ENCODE measurements at places on chromosomes 1 and 21. TPM values are rescaled to one million over a fixed set of nuclear protein-coding genes. Genes with fewer than 3 reads are reported as not detected.

Gene GPR3
- 0.75 TPM for polyA plus RNA-seq

Gene FCAMR
- not detected for polyA plus RNA-seq

Gene GOLT1A
- polyA plus RNA-seq: not detected

Gene CD53
- 7.6 TPM for polyA plus RNA-seq

Gene SPRR1B
- not detected for polyA plus RNA-seq

Gene AMY1A
- not detected for polyA plus RNA-seq

Gene SPATA45
- not detected for polyA plus RNA-seq

Gene SIPA1L2
- polyA plus RNA-seq: 36.0 TPM

Gene ABCA4
- polyA plus RNA-seq: 0.59 TPM

Gene KCNH1
- polyA plus RNA-seq: 0.13 TPM

Gene CLEC20A
- not detected for polyA plus RNA-seq

Gene LRRC39
- 227 TPM for polyA plus RNA-seq

Gene S100A1
- 8.1 TPM for polyA plus RNA-seq

Gene C1orf53
- polyA plus RNA-seq: 1.8 TPM

Gene CREB3L4
- 11.1 TPM for polyA plus RNA-seq

Gene SPEN
- 30.8 TPM for polyA plus RNA-seq

Gene CLCA4
- not detected for polyA plus RNA-seq

Gene NTRK1
- 0.37 TPM for polyA plus RNA-seq

Gene PRXL2B
- 21.4 TPM for polyA plus RNA-seq

Gene TAS1R2
- not detected for polyA plus RNA-seq

Gene WNT4
- 5.3 TPM for polyA plus RNA-seq

Gene SPRR1A
- polyA plus RNA-seq: not detected

Gene CD84
- 1.5 TPM for polyA plus RNA-seq

Gene BARHL2
- not detected for polyA plus RNA-seq

Gene EFCAB14
- 87.7 TPM for polyA plus RNA-seq

Gene PALMD
- polyA plus RNA-seq: 107 TPM

Gene SUSD4
- polyA plus RNA-seq: 4.6 TPM

Gene PGLYRP4
- polyA plus RNA-seq: not detected

Gene LCA5L
- 1.3 TPM for polyA plus RNA-seq

Gene CEP170
- 51.1 TPM for polyA plus RNA-seq

Gene RPTN
- not detected for polyA plus RNA-seq

Gene FAM177B
- polyA plus RNA-seq: 0.25 TPM

Gene FNDC5
- polyA plus RNA-seq: 194 TPM

Gene MPL
- 0.22 TPM for polyA plus RNA-seq

Gene SPOCD1
- 0.32 TPM for polyA plus RNA-seq

Gene LMOD1
- 48.7 TPM for polyA plus RNA-seq

Gene IL12RB2
- polyA plus RNA-seq: 1.0 TPM

Gene FYB2
- 0.11 TPM for polyA plus RNA-seq

Gene CHI3L2
- polyA plus RNA-seq: 0.30 TPM

Gene C1orf141
- not detected for polyA plus RNA-seq

Gene OR2L3
- polyA plus RNA-seq: not detected

Gene BRDT
- not detected for polyA plus RNA-seq

Gene CNIH3
- 2.2 TPM for polyA plus RNA-seq

Gene SLC35E2B
- polyA plus RNA-seq: 47.2 TPM

Gene CCDC185
- polyA plus RNA-seq: not detected

Gene RNU1-1
- polyA plus RNA-seq: not detected

Gene THEMIS2
- 2.0 TPM for polyA plus RNA-seq

Gene SPRR4
- not detected for polyA plus RNA-seq

Gene GBP2
- 0.63 TPM for polyA plus RNA-seq

Gene CFAP45
- 0.20 TPM for polyA plus RNA-seq

Gene SYNC
- 48.6 TPM for polyA plus RNA-seq
